ENCODE measurements at places on chromosomes 6 and 20.
A peak's percentile ranks its signal among the peaks of the same experiment; 100 is the strongest.

GRCh38 chr6:75266716-75267291 is 17.8 kb downstream of the TMEM30A start:
- DNase-seq = peak; percentile 37

GRCh38 chr6:125919618-125920017 is 37.0 kb upstream of the HINT3 start:
- no peak for DNase-seq

DNA sequence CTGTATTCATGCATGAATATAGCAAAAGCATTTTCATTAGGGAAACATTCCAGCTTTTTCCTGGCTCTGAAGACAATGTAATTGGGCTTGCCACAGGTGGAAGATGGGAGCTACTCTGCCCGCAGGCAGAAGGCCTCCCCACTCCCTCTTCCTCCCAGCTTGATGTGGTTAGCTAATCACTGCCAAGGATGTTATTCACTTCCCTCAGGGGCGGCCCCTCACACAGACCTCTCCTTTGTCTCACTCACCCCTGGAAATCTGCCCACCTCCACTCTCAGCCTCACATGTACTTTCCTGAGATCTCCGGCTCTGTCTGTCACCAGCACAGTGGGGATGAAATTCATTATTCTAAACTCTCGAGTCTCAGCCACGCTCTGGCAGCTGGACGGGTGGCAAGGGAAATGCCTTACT is 100.7 kb downstream of the ANKRD60 start:
- no peak for DNase-seq

DNA sequence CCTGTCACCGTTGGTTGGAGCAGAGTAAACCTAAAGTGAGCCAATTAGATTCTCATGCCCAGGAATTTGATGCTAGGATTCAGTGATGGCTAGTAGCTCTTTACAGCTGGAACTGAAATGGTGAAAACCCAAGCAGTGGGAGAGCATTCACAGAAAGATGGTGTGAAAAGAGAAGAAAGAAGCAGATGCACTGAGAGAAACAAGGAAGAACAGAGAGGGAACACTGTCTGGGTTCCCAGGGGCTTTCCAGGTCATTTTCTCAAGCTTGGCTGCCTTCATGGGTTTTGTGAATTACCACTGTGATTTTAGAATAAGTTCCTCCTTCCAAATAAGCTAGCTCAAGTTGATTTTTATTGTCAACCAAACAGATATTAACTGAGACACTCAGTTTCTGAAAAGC is 104.1 kb upstream of the AKIRIN2 start:
- no peak for DNase-seq

- no peak for DNase-seq
Measured at GRCh38 chr20:48461091-48461734, 366.6 kb downstream of the PREX1 start.

DNA sequence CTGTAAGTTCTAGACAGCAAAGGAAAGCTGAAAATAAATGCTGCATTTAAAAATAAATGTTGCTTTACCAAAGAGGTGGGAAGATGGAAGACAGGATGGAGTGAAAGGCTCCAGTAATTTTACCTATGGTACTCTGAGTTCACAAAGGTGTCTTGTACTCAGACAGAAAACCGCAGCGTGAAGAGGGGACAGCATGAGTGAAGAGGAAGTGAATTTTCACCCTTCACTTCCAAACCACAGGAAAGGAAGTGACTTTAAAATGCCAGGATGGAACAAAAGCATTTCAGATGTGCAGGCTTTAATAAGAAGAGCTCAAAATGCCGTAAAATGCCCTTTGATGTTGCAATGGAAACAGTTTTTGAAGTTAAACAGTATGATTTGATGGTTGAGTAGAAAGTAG is 91.2 kb upstream of the TINAG start:
- DNase-seq = no peak

Data from left kidney (tissue), 8 donors.